ENCODE measurements at places on chromosomes 12 and 14.

DNA sequence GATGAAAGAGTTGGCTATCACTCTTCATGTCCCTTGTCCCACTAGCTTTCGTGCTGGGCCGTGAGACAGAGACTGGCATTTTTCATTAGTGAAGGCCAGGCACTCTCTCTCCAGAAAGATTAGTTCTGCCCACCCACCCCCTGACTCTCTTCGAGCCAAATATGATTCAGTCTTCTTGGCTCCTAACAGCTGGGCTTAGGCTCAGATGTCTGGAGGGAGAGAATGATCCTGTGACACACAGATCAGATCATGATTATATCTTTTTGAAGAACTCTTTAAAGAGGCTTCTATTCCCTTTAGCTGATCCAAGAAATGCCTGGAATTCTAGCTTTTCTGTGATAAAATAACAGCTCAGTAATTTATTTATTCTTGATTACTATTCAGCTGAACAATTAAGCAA lies 5.2 kb upstream of the GNG2 start:
- DNase-seq = no peak

GRCh38 chr12:59716043-59716442 lies 120.2 kb downstream of the SLC16A7 start:
- DNase-seq = no peak

GRCh38 chr14:37246427-37246829 lies 48.7 kb downstream of the MIPOL1 start:
- DNase-seq = peak; percentile 1

- DNase-seq = no peak
These were observed 27.0 kb downstream of the SENP1 start for GRCh38 chr12:48078901-48079300.

- no peak for DNase-seq
These were observed 31.1 kb downstream of the TCHP start for GRCh38 chr12:109931143-109931542.

DNA sequence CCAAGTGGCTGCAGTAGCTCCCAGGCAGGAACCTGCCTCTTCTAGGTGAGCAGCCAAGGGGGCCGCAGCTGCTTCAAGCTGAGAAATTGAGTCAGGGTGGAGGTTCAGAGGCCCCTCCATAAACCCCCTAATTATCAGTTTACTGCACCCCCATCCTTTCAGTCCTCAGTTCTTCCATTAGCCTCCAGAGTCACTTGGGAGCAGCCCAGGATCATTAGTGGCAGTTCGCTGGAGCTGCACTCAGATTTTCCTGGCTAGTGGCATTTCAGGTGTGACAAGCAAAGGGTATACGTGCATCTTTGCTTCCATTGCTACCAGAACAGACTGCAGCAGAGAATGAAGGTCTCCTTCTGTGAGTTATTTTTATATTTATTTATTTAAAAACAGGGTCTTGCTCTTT lies 358.7 kb downstream of the FUT8 start:
- no peak for DNase-seq

All from SK-N-SH (cell line).